ENCODE measurements at places on chromosomes 2 and 18. TPM values are rescaled to one million over a fixed set of nuclear protein-coding genes. Genes with fewer than 3 reads are reported as not detected.

GRCh38 chr2:57536535-57537231, 509.9 kb upstream of the VRK2 start:
- DNase-seq: no peak

DNA sequence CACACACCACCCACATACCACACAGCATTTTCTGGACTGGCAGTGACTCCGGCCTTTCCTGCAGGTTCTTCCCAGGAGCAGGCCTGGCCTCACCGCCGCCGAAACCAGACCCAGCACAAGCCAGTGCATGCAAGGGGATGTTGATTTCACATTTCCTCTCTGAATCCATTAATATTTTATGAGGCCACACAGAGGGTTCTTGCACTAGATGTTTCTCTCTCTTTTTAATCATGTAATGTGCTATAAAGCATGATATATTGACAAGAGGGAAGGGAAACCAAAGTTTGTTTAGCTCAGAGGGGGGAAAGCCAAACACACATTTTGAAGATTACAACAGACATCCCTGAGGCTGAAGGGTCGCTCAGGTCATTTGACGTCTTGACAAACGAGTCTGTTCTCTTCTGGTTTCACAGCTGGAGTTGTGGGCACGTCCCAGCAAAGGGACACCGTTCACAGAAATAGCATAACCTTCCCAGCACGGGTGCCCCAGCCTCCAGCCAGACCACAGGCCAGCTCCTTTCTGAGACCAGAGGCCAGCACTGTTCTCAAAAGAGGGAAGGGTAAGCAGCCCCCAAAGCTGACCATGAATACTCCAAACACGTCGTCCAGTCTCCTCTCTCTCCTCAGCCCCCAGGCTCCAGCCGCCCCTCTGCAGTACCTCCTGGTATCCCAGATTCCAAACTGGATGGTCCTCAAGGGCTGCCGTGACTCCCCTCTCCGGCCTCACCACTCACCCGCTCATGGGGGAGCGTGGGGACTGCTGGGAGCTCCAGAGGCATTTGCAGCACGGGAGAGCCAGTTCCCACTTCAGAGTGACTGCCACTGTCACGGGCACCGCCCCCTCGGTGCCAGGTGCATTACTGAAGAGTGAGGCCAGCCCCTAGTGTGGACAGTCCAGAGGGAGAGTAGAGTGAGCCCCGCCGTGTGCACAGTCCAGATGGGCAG, 340.3 kb upstream of the SALL3 start:
- DNase-seq: no peak

DNA sequence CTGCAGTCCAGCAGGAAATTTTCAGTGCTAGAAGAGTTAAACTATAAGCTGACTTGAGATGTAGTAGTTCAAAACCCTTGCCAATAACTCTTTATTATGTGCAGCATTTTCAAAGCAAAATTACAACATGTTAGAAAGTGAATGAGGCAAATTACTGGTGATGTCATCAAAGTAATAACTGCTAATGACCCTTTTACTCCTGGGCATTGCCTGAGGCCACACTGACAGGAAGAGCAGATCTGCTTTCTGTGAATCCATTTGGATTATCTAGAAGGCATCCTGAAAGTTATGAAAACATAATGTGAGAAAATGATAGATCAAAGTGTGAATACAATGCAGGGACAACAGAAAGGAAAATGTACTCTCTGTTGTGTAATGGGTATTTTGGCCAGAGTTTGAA, 139.6 kb upstream of the TRIB2 start:
- DNase-seq: no peak

DNA sequence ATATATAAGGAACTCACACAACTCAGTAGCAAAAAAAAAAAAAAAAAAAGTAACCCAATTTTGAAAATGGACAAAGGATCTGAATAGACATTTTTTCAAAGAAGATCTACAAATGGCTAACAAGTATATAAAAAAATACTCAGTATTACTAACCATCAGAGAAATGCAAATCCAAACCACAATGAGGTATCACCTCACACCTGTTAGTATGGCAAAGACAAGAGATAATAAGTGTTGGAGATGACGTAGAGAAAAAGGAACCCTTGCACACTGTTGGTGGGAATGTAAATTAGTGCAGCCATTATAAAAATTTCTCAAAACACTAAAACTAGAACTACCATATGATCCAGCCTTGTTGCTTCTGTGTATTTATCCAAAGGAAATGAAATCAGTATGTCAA, 5.8 kb upstream of the CNDP1 start:
- no peak for DNase-seq

Gene ZFAND2B
- 28.3 TPM for total RNA-seq

Gene SATB2
- total RNA-seq: 1.6 TPM

DNA sequence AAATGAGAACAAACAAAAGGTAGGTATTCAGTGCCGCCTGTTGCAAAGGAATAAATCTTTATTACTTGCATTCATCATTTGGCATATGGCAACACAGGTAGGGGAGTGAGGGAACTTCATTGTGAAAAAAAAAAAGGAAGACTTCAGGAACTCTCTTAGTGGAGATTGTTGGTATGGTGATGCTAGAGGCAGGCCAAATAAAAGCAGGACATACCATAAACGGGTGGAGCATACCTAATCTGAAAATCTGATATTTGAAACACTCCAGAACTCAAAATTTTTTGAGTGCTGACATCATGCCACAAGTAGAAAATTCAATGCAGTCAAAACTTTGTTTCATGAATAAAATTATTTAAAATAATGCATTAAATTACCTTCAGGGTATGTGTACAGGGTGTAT, 425.8 kb upstream of the SYT4 start:
- no peak for DNase-seq

GRCh38 chr2:237904831-237905599, 45.6 kb downstream of the RAMP1 start:
- DNase-seq: peak; percentile 78

Gene TCF23
- not detected for total RNA-seq

- DNase-seq: no peak
Observed at GRCh38 chr18:27606741-27607140, 421.6 kb upstream of the CHST9 start.

Gene DNAH6
- total RNA-seq: not detected

Gene SNORC
- 0.74 TPM for total RNA-seq

Measured in heart left ventricle (tissue), 16 donors.